ENCODE measurements at places on chromosomes 13 and 19.

- DNase-seq, result no peak
These were observed 84.4 kb downstream of the ESD start for GRCh38 chr13:46712524-46712923.

DNA sequence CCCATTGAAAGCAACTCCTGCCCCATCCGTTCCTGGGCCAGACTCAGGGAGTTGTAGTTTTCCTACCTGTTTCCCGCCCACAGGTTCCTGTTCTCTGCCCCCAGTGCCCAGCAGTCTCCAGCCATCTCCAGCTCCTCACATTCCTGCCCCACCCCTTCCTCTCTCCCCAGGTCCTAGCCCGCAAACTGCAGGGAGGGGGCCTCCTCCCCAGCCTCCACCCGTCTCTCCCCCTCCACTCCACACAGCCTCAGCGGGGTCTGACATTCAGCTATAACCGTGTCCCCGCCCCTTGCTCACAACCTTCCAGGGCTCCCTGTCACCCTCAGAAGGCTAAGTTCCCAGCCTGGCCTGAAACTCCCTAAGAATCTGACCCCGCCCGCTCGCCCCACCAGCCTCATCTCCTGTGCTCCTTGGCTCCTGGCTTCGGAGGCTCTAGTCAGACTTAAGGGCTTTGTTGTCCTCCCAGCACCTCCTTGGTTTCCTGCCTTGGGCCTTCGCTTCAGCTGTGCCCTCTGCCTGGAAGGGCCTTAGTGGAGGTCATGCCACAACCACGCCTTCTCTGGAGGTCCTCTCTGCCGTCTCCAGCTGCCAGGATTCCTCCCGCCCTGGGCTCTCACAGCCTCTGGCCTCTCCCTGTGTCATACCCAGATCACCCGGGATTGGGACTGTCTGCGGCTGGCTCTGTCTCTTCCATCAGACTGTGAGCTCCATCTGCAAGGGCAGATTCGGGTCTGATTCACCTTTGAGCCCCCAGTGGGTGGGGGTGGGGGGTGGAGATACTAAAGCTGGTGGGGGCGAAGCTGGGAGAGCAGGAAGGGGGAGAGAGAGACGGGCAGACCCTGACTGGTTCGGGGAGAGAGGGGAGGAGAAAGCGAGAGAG lies 5.1 kb upstream of the SPACA6 start:
- DNase-seq, result no peak

GRCh38 chr13:47168618-47169017 lies 271.8 kb upstream of the HTR2A start:
- no peak for DNase-seq

DNA sequence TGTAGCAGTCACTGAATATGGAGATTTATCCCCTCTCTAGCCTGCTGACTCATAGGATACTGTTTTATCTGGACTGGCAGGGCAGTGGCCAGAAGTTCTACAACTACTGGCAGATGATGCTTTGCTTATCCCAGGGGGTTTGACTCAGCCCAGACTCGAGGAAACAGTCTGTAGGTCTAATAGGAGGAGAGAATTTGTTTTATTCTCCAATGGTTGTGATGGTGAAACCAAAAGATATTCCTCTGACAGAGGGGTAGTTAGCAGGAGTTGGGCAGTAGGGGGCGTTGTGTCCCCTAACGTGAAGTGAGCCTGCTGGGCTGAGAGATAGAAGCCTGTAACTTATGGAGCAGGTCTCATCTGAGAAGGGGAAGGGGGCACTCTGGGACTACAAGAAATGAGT lies 74.9 kb downstream of the WTIP start:
- no peak for DNase-seq

DNA sequence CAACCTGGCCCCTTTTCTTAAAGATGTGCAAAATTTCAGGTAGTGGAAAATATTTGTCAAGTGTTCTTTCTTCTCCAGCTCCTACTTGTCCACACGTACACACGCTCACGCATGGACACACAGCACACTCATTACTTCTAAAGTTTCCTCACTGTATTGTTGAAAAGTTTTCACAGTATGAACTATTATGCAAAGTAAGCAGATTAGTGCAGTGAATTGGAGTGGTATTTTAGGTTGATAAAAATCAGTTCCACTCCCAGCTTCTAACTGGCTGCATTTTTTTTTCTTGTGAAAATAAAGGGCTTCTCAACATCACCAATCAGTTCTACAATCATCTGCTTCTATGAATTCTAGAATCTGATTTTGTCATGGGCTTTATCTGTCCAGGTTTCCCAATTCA lies 264.5 kb downstream of the DCT start:
- no peak for DNase-seq

DNA sequence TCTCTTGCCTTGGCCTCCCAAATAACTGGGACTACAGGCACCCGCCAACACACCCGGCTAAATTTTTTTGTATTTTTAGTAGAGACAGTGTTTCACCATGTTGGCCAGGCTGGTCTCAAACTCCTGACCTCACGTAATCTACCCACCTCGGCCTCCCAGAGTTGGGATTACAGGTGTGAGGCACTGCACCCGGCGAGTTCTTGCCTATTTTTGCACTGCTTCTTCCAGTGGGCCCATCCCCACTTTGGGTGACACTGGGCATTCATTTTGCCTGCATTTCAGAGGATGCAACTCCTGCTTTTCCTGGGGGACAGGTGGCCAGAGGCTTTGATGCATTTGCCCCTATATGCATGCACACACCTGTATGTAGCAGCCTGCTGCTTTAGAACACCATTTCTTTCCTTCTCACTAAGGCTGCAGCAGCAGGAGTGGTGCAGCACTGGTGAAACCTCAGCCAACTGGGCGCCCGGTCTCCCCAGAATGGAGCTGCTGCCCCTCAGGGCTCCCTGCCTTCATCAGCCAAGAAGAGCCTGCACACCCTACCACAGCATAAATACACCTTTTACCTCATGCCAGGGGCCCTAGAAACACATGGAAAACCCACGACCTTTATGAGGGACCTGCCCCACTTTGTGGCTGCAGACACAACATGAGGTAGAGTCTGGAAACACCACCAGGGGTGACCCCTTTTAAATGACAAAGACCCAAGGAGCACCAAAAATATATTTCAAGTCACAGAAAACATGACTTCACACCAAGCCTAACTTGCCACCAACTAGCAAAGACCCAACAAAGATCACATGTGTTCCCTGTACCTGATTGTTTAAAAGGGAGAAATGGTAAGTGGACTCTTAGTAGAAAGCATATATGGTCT lies 36.8 kb upstream of the POP4 start:
- no peak for DNase-seq

All from activated naive CD4-positive, alpha-beta T cell treated with anti-CD3 and anti-CD28 coated beads, Interleukin-2, amount 50 U/mL, for 16 hours (primary cell).